Right atrium auricular region (tissue), 2 donors: ENCODE measurements at places on chromosomes 2 and 18. TPM values are rescaled to one million over a fixed set of nuclear protein-coding genes. Genes with fewer than 3 reads are reported as not detected.
A peak's percentile ranks its signal among the peaks of the same experiment; 100 is the strongest.

GRCh38 chr2:3768960-3769765 lies 65.8 kb downstream of the DCDC2C start:
- DNase-seq: peak; percentile 52

DNA sequence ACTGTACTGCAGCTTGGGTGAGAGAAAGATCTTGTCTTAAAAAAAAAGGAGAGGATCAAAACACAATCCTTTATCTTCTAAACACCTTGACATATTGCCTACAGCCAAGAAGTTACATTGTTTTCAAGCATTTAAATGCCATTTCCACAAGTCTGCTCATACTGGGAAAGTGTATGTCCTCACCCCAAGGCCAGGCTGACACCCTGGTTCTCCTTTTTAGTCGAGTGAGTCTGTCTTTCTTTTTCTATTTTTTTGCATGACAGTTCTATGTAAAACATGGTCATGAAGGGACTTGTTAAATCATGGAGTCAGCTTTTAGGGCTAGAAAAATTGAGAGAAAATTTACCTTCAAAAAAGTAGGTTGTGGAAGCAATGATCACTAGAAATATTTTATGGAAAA lies 233.3 kb downstream of the FAM210A start:
- DNase-seq: no peak

- no peak for DNase-seq
These were observed 33.6 kb downstream of the B3GNT7 start for GRCh38 chr2:231429152-231429551.

PPP1R1C gene
- total RNA-seq: 5.4 TPM

DNA sequence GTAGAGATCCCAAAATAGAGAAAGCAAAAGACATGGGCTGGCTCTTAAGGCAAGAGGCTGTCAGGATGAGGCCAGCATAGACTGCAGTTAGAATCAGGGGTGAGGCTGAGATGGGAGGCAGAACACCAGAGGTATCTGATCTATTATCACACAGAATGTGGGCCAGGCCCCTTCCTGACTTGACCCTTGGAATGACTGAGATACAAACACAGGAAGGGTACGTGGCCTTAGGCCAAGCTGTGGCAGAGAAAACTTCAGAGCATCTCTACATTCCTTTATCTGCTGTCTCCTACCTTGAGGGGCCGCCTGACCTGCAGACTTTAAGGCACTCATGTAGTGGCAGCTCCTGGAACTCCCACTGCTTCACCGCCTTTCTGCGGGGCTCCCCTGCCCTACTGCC lies 28.4 kb downstream of the TMEM17 start:
- no peak for DNase-seq

GRCh38 chr2:23793476-23793875 lies 133.4 kb downstream of the ATAD2B start:
- no peak for DNase-seq

PLEK gene
- total RNA-seq: 4.4 TPM

GRCh38 chr18:79782566-79783308 lies 15.0 kb upstream of the KCNG2 start:
- DNase-seq: no peak

DNA sequence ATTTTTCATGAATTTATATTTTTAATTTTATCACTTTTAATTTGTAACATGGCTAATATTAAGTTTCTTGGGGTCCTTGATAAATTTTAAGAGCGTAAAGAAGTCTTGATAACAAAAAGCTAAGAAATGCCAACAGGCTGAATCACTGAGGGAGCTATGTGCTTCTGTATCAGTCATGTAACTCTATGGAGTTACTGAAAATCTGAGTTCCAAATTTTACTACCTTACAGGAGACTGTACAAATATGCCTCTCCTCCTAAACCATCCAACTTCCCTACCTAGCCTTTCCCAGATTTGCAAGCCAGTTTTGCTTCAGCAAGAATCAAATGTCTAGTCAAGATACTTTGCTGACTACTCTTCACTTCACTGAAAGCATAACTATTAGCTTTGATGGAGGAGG lies 35.7 kb downstream of the FEZ2 start:
- DNase-seq: no peak

DNA sequence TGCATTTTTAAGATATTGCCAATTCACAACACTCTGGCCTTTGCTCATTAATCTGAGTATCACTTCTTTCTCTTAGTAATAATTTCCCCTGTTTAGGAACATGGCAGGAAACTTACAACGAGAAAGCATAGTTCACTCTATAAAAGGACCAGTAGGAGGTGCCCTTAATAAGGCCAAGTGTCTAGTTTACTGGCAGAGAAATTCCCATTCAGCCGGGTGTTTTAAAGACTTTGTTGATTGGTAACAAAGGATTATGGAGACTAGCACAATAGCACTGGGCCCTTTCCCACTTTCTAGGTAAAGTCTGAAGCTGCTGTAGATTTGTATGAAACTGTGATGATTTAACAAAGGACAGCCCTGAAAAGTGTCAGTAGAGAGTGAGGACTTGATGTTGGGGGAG lies 3.1 kb downstream of the DCC start:
- no peak for DNase-seq

FAM237A gene
- total RNA-seq: not detected

DNA sequence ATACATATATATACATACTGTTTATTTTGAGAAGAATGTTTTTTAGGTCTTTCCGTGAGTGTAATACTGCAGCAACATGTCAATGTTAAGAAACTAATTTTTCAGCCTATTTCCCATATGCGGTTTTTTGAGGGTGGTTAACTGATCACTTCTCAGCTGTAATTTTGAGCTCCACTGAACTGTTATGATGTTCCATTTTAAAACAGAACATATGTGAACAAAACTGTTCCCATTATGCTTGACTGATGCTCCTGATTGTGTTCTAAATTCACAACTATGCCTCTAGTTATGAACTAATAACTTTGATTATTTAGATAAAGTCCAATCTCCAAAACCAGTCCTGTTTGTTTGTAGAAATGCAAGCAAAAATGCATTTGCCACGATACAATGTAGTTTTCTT lies 511.2 kb upstream of the FSIP2 start:
- no peak for DNase-seq

DNA sequence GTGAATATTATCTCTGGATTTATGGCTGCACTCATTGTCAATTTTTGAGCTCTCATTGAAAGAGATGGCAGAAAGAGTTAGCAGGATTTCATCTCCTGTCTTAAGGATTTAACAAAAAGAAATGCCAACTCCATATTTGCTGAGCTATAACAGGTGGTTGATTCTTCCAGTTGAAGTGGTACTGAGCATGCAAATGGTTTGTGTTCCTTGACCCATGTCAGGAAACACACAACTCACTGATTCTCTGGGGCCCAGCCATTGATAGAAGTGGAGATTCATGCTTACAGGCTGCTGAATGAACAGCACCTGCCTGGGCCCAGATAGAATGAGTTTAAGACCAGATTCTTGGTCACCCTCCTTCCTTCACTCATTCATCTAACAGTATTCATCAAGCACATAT lies 128.8 kb downstream of the CERS6 start:
- DNase-seq: no peak

DNA sequence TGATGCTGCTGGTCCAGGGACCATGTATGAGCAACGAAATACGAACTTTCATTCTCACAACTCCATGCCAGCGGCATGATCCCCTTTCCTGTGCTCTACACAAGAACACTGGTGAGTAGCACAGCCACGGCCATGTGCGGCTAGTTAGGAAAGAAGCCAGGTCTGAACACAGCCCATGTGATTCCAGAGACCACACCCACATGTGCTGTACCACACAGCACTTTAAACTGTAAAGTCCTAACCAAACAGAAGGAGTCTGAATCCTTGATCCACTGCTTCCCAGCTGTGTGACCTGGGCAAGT lies 33.0 kb upstream of the ACAA2 start:
- DNase-seq: peak; percentile 58
